ENCODE measurements at places on chromosomes 6 and 20.

GRCh38 chr6:149334682-149335160, 17.2 kb downstream of the TAB2 start:
- no peak for DNase-seq

GRCh38 chr6:12288211-12288618, 1.9 kb upstream of the EDN1 start:
- no peak for DNase-seq

GRCh38 chr20:51188941-51189340, 166.0 kb upstream of the KCNG1 start:
- DNase-seq: no peak

DNA sequence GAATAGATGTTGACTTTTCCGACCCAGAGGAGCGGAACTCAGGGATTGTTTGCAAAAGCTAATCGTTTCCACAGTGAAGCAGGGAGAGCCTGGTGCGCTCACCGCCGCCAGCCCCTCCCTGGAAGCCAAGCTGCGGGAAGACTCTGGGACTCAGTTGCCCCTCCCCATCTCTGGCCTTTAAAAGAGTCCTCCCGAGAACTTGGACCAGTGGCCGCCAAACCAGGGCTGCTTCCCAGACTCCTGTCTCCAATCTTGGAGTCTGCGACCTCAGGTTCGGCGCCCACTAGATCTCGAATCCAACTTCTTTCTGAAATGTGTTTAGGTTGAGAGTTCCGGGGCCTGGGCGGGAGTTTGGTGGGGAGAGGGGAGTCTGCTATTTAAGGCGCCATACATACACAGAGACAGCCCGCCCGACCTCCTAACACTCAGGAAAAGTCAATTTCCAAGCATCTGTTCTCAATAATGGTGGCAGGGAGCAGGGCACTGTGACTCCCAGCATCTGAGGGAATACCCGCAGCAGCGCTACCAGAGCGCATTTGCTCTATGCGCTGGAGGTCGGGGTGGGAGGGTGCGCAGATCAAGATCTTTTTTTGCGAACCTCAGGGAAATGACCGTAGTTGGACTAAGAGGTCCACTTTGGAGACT, 800 bp upstream of the GRIK2 start:
- no peak for DNase-seq
